Activated naive CD8-positive, alpha-beta T cell treated with anti-CD3 and anti-CD28 coated beads, Interleukin-2, amount 50 U/mL, for 16 hours (primary cell): ENCODE measurements at places on chromosomes 13 and 19.

DNA sequence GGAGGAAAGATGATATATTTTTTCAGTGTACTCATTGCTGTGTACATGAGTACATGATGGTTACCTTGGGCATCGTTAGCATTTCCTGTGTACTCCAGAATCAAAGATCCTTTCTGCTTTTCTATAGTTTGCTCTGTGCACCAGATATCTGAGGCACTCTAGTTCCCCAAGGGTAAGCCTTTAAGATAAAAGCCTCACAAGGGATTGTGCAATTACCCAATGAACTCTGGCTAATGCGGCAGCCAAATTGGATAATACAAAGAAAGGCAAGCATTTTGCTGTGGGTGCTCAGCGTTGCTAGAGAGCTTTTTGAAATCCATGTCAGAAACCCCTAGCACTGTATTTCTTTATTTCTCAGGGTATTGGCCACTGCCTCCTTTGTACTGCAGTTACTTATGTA lies 2.9 kb downstream of the CYSLTR2 start:
- DNase-seq = no peak

DNA sequence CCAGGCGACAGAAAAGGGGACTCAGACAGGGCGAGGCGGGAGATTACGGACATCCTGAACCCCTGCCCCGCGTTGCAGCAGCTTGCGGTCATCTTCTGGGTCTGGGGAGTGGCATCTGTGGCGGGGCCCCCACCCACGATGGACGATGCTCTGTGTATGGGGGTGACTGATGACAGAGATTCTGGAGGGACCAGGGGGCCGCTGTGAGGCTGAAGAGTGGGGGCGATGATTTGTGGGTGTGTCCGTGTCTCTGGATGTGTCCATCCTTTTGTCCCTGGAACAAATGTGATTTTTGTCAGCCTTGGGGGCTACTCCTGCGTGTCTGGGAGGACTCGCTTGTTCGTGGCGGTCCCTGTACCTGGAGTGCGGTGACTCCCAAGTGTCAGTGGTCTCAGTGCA lies 17.7 kb downstream of the ZNF77 start:
- no peak for DNase-seq

DNA sequence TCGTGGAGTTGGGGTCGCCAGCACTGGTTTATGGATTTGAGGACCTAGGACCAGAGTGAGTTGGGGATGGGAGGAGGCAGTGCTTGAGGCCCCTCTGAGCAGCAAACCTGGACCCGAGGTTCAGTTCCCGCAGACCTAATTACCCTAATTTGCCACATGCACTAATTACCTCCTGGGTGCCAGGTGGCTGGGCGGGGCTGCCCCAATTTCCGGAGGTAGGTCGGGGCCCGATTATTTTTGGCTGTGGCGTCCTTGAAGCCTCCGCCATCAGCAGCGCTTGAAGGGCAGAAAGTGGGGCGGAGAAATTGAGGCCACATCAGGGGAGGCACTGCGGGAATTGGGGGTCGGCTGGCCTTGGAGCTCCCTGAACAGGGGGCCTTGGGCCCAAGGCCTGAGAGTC lies 5.9 kb upstream of the HOMER3 start:
- no peak for DNase-seq

- DNase-seq = no peak
Measured at GRCh38 chr19:34588846-34589245, 88.1 kb downstream of the SCGB2B2 start.

GRCh38 chr19:2584002-2584401 lies 108.1 kb downstream of the GADD45B start:
- DNase-seq = no peak

DNA sequence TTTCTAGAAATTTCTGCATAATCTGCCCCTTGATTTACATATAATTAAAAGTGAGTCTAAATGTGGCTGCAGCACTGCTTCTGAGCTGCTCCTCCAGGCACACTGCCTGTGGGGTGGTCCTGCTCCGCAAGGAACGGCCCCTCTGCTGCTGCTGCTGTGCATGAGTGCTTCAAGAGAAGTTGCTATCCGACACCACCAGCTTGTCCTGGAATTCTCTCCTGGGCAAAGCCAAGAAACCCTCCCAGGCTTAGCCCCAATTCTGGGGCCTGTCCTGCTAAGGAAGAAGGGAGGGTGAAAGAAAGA lies 7.5 kb upstream of the PDCD5 start:
- DNase-seq = no peak

- DNase-seq = no peak
Measured at GRCh38 chr19:1961000-1961883, 20.3 kb downstream of the CSNK1G2 start.

- DNase-seq = no peak
Measured at GRCh38 chr19:18865106-18865972, 30.6 kb downstream of the CERS1 start.

DNA sequence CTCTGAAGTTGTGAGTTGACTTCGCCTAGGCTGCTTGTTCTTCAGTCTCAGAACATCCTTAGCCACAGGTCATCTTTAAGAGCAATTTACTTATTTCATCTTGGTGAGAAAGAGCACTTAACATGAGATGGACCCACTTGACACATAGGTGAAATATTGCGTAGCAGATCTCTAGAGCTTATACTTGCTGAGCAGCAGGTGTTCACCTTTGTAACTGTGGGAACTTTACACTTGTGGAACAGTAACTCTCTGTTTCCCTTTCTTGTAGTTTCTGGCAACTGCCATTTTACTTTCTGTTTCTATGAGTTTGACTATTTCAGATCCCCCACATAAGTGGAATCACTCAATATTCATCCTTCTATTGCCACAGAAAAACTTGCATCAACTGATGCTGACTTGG lies 95.7 kb downstream of the SLC10A2 start:
- DNase-seq = no peak

DNA sequence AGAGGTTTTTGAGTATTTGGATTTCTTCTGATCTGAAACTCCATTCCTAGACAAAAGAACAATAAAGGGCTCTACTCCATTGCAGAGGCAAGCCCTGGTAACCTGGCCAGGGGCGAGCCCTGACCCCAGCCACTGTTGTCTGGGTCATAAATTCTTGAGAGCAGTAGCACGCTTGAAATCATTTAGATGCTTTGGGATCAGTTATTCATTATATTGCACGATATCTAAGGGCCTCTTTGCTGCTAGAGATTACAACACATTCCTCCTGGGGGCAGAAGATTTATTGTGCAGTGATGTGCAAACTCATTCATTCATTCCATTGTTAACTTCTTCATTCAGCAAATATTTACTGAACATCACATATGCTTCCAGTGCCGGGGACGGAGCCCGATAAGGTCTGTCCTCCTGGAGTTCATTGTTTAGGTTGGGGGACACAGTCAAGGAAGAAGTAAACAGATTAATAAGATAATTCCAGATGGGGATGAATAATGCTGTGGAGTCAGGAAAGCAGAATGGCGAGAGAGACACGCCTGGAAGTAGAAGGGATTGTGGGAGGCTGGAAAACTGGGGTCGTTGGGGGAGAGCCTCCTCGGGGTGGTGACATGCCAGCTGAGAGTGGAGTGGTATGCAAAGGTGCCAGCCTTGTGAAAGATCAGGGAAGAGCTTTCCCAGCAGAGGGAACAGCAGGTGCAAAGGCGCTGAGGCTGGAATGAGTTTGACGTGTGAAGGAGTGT lies 34.9 kb downstream of the SIPA1L3 start:
- no peak for DNase-seq

DNA sequence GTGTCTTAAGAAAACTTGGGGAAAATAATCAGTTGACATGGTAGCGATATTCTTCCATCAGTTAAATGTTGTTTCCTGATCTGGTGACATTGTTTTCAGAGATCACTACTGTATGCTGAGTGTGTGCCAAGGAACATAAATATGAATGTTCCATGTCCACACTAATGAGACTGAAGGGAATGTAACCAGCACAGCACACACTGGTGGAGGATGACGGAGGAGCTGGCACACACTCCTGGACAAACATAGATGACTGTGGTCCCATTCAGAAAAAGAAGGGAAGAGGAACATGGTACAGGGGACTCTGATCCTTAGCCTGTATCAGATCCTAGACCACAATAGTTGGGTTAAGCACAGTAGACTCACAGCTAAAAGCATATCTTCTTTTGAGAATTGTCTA lies 574.8 kb downstream of the MYO16 start:
- DNase-seq = no peak

DNA sequence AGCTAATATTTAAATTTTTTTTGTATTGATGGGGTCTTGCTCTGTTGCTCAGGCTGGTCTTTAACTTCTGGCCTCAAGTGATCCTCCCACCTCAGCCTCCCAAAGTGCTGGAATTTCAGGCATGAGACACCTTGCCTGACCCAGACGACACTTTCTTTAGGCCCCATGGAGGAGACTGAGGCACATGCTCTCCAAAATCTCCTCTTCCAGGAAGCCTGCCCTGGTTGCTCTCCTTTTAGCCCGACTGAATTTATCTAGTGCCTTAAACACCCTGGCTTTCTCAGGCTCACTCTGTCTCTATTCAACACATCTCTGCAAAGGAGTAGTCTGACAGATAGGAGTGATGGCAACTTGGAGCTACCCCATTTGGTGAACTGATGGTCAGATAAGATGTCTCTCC lies 18.9 kb downstream of the MYO1F start:
- no peak for DNase-seq

DNA sequence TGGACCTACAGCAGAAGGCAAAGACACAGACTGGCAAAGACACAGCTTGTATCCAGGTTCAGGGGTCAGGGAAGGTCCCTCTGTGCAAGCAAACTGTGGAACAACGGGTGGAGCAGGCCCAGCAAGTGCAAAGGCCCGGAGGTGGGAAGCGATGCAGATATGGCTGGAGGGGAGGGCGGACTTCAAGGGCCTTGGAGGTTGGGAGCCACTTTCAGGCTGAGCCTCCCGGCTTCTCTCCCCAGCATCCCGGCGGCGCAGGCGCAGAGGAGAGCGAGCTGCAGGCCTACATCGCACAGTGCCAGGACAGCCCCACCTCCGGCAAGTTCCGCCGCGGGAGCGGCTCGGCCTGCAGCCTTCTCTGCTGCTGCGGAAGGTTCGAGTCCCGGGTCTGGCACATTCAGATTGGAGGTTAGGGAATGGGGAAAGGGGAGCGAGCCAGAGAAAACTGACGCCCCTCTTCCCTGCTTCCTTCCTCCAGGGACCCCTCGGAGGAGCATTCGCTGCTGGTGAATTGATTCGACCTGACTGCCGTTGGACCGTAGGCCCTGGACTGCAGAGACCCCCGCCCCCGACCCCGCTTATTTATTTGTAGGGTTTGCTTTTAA lies 2.1 kb upstream of the PNPLA6 start:
- DNase-seq = no peak

GRCh38 chr13:93700115-93700514 lies 473.5 kb downstream of the GPC6 start:
- DNase-seq = no peak

- no peak for DNase-seq
Measured at GRCh38 chr13:93235258-93236015, 8.8 kb downstream of the GPC6 start.

DNA sequence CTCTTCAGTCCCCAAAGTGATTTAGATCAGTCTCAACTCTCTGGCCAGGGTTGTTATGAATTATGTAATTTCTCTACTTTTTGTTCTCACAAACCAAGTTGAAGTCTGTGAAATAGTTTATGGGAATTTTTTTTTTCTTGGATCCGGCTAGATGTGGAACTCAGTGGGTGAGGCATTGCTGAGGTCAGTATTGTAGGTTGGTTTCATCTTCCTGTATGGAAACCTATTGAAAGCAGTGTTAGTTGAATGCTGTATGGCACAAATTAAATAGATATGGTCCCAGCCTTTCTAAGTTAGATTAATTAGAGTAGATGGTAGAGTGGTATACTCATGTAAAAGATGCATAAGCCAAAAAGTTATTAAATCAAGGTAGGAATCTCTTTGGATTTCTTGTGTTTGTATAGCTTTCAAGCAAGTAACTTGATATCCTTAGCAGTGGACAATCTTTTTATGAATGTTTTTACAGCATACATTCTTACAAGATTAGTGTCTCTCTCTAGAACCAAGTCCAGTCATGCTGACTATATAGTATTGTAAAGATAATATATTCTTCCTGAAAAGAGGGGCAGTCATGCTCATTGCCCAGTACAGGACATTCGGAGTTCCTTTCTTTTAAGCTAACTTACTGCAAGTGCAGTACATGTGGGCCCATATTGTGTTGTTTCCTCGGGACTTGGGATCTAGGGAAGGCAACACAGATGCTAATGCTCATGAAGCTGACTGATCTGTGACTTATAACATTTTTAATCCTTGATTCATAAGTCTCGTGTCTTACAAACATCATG lies 2541.1 kb downstream of the PCDH9 start:
- no peak for DNase-seq

GRCh38 chr19:5693195-5694166 lies 3.4 kb downstream of the RPL36 start:
- no peak for DNase-seq

DNA sequence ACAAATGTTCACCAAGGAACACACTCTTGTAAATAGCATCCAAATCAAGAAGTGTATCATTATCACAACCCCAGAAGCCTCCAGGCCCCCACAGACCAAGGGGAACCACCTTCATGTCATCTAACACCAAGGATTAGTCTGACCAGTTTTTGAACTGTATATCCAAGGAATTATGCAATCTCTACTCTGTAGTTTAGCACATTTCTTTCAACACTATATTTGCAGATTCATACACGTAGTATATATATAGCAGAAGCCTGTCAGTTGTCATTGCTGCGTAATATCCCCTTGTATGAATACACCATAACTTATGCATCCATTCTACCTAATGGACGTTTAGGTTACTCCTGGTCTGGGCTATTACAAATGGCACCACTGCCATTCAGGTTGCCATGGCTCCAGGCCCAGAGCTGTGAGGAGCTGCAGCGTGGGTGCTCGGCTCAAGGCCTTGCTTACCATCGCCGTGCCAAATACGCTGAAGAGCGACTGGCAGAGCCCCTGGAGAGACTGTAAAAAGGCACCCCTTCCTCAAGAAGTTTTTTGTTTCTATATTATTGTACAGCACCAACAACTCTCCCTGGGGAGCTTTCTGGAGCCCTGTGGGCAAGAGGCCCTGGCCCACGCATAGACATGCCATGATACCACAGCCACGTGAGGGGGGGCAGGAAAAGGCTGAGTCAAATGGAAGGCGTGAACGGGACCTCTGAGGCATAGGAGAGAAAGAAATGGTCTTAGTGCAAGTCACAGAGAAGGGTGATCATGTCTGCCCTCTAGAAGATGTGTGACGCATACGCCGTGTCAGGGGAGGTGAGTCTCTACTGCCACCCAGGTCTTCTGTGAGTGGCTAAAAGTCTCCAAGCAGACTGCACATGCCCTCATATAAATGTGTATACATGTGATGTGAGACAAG lies 10.8 kb downstream of the LATS2 start:
- DNase-seq = no peak

- DNase-seq = no peak
Measured at GRCh38 chr19:54434873-54435214, 14.2 kb upstream of the LENG8 start.

DNA sequence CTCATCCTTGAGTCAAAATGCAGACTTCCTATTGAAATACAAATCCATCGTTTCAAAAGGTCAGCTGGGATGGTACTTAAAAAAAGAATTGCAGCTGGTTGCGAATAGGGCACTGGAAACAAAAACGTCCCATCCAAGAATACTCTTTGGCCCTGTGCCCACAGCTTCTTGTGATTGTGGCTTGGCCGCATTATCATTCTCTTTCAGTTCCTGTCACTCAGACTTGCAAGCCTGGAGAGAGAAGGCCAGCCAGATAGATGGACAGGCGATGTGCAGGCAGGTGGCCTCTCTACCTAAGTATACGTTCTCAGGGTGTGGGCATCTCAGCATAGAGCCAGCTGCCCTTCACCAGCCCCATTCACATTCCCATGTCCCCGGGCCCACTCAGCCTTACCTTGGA lies 208.5 kb upstream of the ZNF536 start:
- no peak for DNase-seq
